Stimulated activated CD4-positive, alpha-beta T cell treated with anti-CD3 and anti-CD28 coated beads, Interleukin-2, amount 100 ng/mL, for 24 hours (primary cell): ENCODE measurements at places on chromosomes 1 and 21.

DNA sequence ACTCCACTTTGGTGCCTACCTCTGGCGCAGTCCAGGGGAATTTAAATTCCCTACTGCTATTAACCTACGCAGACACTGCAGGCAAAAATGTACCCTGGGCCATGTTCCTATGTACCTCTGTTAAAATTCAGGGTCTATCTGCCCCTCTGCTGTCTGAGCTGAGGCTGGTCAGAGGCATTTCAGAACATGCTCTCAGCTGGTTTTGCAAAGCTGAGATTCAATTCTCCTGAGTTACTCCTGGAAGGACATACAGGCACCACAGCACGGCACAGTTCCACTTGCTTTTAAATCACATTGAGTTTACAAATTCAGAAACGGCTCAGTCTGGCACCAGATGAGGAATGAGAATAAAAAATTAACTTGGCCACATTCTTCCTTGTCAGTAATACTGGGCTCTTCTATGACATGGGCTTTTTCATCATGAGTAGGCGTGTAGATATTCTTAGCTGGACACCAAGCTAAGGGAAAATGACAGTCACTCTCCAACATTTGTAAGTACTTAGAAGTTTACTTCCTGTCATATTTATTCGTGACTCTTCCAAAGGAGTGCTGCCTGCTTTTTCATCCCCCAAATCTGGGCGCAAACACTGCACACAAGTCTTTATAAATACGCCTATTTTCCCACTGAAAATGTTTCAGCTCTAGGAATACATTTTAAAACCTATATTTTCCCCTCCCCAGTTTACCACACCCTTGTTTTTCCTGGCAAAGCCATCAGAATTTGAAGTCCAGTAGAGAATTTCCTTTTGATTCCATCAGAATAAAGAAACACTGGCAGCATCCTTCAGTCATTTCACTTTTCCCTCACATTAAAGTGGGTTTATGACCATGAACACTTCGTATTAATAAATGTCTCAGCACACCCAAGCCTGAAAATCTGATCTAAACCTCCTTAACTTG, 1.9 kb downstream of the C1orf198 start:
- no peak for DNase-seq

DNA sequence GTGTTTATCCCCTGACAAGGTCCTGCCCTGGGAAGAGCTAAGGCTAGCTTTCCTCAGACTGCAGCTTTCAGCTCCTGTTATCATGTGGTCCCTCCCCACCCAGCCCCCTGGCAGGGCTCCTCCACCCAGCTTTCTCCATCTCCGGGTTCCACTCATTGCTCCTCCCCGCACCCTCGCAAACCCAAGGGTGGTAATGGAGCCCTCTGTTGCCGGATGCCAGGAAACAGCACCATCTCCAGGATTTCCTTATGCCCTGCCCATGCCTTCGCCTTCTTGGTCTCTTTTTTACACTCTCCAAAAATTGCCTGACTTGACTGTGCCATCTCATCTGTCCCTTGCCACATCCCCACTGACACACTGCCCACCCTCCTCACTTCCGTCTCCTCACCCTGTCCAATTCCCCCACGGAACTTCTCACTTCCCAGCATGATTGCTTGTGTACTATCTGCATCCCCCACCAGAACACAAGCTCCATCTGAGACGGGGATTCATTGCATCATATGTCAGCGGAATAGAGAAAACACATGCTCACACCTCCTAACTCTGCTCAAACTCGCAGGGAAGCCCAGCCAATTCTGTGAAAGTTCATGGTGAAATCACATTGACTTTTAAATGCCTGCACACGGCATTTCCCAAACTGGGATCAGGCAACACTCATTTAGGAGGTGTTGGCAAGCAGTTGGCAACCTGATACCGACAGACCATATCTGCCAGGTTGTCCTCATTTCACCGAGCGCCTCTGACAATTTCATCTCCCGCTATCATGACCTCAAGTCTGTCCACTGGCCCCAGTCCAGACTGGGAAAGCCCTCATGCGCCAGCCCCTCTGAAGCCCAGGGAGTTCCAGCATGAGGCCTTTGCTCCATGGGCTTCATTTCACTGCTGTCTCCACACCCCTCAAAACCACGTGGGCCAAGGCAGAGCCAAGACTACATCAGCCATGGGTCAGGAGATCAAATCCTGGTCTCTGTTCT, 201.1 kb downstream of the MATN1 start:
- DNase-seq = no peak

GRCh38 chr1:76724816-76725215, 142.5 kb upstream of the ST6GALNAC5 start:
- no peak for DNase-seq

DNA sequence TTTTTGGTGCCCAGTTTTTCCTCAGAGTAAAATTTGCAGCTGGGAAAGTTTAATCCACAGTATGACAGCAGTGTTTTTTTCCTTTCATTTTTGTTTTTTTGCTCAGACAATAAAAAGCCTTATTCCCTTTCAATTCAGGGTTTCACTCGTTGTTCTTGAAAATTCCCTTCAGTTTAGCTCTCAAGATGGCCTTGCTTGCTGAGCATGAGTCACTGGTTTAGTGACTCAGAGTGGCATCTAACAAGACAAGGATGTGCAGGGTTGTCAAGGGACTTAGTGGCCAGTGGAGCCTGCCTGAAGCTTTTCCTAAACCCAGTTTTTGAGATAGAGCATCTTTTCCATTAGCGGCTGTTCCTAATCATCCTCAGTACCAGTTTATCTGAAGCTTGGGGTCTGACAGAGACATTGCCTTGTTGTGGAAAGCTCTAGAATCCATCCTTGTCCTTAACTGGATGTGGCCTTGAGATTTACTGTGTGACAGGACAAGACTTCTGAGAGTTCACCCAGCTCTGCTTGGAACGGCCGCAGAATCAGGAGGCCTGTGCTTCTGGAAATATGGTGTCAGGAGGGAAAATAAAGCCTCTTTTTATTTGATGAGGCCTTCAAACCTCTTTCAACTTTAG, 48.4 kb upstream of the DNAJC6 start:
- DNase-seq = no peak

DNA sequence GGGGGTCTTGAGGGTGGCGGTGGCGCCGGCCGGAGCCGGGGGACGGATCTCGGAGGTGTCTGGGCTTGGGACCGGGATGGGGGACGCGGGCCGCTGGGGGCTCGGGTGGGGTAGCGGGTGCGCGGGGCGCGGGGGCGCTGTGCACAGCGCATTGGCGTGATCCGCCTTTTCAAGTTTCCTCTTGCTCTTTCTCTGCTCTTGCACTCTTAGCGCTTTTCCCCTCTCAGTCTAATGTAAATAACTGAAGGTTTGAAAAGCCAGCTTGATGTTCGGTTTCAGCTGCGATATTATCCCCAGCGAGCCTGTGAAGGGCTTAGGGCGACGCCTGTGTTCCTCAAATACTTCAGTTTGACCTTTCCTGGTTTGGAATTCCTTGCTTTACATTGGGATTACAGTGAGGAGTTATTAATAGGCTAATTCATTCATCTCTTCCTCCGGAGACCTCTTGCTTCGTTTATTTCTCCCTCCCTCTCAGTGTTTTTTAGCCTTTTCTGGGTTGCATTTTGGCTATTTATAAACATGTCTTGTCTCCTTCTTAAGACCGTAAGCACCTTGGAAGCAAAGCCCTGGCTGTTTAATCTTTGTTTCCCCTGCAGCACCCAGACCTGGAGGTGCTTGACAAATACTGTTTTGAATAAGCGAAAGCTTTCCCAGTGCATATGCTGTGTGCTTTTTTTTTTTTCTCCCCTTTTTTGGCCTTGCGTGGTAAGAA, 693 bp downstream of the RAB4A start:
- DNase-seq = peak; percentile 52

DNA sequence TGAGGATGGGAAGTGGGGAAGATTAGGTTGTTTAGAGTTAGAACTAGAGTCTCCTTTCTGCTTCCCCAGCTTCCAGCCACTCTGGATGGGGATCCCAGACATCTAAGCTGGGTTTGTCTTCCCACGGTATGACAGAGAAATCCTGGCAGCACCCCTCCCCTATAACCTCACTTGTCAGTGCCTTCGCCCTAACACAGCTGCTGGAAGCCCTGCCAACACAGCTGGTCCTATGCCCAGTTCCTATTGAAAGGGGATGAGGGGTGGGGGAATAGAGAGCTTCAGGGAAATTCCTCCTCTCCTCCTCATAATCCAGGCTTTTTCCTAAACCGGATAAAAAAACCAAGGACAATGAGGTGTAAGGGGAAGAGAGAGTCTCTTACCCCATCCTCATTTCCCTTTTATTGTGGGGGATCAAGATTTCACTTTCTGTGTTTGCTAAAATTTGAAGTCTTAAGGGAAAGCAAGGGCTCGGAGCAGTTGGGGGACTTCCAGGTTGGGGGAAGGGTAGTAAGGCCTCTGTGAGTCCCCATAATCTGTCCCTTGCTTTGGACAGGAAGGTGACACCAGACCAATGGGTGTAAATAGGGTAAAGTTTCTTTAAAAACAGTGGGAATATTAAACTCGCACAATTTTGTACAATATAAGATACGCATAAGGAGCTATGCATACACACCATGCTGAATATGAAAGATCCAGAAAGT, 590 bp downstream of the TMOD4 start:
- no peak for DNase-seq

- no peak for DNase-seq
Measured at GRCh38 chr21:40837456-40837855, 9.5 kb downstream of the DSCAM start.

- DNase-seq = no peak
Measured at GRCh38 chr1:13616234-13616633, 32.6 kb downstream of the PDPN start.

- no peak for DNase-seq
Measured at GRCh38 chr1:61186753-61187152, 104.4 kb downstream of the NFIA start.

DNA sequence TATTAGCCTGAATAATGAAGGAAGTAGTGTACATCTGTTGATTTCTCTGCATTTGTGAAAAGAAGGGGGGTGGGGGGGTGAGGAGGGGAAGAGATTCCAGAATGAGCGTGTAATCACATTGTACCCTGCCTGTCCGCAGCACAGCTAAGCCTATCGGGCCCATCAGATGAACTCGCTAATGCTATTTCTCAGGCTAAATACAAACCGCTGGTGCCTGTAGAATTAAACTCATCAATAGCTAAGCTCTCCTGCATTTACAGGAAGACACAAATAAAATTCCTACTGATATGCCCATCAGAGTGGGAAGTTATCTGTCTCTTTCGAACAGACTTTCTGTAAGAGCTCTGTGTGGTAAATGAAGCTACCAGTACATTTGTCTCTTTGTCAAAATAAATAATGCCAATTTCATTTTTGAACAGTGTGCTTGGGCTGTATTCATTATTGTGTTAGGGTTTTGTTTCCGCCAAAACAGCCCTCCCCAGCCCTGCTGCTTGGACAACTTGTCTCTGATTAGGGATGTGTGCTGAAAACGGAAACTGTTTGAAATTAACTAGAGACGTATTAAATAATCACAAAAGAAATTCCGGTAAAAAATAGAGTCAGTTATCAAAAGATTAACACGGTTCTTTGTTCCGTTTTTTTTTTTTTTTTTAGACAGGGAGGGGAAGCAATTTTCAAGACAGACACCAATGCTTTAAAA, 305.4 kb downstream of the TTLL7 start:
- no peak for DNase-seq

- DNase-seq = no peak
Measured at GRCh38 chr1:209607795-209608178, 24.3 kb downstream of the CAMK1G start.

DNA sequence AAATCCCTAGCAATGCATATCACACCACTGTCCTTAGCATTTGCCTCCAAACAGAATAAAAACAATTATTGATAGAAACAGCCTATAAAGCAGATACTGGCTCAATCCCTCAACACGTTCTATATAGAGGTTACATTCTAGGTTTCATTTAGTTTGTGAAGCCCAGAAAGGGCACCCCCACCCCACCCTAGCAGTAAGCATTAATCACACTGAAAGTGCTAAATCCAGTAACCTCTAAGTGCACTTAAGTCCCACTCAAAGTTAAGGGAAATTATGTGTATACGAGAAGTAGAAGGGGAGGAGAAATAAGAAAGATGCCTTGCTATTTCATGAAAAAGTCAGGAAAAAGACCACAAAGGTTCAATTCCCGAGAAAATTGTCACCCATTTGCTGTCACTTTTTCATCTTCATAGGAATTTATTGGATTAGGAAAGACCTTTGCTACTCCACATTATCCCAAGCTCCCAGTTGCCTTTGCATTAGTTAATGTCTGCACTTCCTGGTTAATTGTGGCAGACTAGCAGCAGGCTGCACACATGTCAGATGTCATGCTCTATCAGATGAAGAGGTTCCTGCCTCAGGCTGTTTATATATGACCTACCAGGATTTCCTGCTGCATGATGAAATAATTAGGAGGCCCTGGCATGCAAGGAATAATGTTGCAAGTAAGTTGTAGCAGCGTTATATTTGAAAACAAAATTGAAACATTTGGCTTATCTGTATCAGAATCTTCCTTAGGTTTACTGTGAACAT, 54.5 kb upstream of the LHX8 start:
- DNase-seq = no peak

DNA sequence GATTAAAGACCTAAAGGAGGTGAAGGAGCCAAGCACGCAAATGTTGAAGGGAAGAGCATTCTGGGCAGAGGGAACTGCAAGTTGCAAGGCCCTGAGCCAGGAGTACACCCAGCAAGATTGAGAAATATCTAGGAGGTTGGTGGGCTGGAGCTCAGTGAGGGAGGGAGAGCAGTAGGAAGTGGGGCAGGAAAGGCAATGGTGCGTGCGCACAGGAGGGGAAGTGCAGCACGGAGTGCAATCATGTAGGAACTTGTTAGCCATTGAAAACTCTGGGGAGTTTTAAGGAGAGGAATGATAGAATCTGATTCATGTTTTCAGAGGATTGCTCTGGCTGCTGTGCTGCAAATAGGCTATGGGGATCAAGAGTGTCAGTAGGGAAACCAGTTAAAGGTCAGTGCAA, 13.2 kb upstream of the IGSF3 start:
- no peak for DNase-seq

DNA sequence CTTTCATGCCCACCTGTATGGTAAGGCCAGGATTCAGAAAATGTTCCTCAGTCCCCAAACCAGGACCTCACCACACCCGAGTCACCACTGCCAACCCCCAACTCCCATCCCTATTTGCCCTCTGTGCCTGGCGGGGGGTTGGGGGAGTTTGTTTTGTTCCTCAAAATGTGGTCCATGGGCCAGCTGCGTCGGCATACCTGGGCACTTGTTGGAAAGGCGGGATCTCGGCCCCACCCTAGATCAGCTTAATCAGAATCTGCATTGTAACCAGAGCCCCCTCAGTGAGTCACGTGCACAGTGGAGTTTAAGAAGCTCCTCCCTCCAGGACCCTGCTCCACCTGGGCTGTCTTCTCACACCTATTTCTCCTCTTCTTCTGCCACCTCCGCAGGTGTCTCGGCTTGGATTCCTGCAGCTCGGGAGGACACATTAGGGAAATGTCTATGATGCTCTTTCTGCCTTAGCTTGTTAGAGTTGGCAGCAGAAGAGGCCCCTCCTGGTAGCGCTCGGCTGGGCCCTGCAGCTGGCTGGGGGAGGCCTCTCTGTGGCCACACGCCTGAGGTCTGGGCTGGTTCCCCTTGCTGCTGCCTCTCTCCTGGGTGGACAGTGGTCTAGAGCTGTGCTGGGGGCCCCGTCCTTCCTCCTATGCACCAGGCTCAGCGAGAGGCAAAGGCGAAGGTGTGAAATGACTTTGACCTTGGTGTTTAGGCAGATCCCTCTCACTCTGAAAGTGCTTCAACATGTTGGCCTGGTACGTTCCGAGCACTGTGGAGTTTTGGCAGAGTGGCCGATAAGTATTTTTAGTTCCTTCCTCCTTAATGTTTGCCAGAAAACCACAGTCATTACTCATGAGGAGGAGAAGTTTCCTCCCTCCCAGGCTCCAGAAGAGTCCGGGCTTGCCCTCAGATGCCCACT, 41.8 kb upstream of the CAMTA1 start:
- no peak for DNase-seq
